ENCODE measurements at places on chromosomes 11 and 22.

- DNase-seq = no peak
Observed at GRCh38 chr11:42528911-42529310, 782.9 kb upstream of the API5 start.

DNA sequence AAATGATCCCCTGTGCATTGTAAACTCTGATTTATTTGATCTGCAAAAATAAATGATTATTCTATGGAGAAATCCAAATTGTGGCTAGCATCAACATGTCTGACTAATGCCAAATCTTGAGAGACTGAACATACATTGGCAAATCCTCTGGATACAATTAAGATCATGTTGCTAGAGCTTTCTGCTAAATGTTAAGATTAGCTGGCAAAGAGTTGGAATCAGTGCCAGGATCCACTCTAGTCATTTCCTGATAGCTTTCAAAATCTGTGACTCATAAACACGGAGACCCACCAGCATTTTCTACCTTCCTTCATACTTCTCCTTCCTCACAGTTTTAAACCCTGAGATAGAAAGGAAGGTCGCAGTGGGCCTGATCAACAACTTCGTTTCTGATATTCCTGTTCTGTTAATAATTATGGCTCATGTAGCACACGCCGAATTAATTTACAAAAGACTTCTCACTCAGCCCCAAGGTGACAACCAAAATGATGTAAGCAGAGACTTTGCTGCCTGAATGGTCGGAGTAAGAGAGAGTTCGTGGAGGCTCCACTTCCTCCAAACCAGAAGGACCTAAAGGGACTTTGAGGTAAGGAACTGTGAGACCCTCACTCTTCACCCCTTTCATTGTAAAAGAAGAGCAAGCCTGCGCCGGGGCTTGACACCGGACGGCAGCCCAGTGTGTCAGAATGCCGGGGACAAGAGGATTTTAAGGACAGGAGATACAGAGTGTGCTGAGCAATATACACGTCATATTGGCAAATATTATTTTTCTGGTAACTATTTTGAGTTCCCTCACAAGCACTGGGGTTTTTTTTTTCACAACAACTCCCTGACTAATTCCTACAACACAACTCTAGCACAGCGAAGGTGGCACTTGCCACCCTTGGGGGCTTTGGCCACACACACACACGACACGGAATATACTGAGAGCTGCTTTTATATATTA, 42.0 kb downstream of the SERPINH1 start:
- DNase-seq = no peak

GRCh38 chr11:113147249-113147648, 167.1 kb upstream of the TTC12 start:
- no peak for DNase-seq

GRCh38 chr11:3816673-3817072, 8.3 kb downstream of the PGAP2 start:
- DNase-seq = no peak

- DNase-seq = no peak
Observed at GRCh38 chr11:116126562-116126961, 622.3 kb upstream of the CADM1 start.

- DNase-seq = no peak
Observed at GRCh38 chr11:126748793-126749192, 251.8 kb downstream of the KIRREL3 start.

DNA sequence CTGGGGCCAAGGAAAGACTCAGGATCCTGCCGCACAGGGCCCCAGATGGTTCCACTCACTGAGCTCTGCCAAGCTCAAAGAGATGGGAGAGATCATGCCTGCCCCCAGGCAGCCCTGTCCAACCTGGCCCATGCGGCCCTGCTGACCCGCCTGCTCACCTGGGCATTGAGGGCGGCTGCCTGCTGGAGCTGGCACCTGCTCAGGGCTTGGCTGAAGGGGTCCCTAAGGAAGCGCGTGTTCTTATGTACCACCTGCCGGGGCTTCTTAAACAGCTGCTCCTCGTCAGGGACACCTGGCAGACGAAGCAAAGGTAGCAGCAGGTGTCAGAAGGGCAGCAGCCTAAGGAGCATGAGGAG, 5.5 kb downstream of the ESS2 start:
- DNase-seq = no peak

- no peak for DNase-seq
Observed at GRCh38 chr11:88277349-88277915, 60.1 kb downstream of the CTSC start.

- DNase-seq = no peak
Observed at GRCh38 chr22:19797086-19798002, 36.8 kb downstream of the TBX1 start.

DNA sequence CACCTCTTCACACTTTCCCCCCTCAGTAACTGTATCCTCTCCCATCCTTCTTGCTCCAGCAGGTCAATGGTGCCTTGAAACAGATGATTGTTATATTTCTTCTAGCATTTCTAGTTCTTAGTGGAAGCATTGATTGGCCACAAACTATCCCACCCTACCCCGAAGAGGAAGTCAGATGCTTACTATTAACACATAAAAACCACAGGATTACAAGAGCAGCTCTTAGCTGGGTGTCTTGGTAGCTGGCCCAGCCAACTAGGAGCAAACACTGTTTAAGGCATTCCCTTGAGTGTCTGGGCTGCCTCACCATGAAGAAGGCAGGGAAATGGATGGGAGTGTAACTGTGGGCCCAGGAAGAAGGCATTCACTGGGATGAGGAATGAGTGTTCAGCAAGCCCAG, 176.6 kb downstream of the GRIK4 start:
- DNase-seq = no peak

DNA sequence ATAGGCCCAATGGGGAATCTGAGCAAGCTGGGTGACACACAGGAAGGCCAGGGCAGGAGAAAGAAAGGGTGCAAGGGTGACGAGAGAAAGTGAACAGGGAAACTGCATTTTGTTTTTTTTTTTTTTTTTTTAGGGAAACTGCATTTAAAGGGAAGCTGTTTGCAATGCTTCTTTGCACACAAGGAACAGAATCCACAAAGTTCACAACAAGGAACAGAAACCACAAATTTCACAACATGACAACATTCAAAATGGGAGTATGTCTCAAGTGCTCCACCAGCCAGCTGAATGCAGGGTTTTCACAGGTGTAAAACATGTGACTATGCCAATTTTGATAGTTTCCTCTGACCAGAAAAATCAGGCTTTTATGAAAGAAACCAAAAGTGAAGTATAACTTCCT, 6.8 kb upstream of the PLAAT3 start:
- no peak for DNase-seq

GRCh38 chr11:27694992-27695391, 5.3 kb downstream of the BDNF start:
- DNase-seq = no peak

DNA sequence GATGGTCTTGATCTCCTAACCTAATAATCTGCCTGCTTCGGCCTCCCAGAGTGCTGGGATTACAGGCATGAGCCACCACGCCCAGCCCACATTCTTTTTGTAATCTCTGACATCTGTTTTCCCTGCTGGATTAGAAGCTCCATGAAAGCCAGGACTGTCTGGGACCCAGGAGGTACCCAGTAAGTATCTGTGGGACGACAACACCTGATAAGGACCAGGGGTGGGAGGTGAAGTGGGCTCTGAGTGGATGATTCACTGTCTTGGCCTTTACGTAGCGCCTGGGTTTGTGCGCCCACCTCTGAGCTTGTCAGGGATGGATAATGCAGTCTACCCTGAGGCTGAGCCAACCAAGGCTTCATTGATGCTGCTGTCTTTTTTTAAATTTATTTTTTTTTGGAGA, 118.8 kb downstream of the ABTB2 start:
- no peak for DNase-seq

DNA sequence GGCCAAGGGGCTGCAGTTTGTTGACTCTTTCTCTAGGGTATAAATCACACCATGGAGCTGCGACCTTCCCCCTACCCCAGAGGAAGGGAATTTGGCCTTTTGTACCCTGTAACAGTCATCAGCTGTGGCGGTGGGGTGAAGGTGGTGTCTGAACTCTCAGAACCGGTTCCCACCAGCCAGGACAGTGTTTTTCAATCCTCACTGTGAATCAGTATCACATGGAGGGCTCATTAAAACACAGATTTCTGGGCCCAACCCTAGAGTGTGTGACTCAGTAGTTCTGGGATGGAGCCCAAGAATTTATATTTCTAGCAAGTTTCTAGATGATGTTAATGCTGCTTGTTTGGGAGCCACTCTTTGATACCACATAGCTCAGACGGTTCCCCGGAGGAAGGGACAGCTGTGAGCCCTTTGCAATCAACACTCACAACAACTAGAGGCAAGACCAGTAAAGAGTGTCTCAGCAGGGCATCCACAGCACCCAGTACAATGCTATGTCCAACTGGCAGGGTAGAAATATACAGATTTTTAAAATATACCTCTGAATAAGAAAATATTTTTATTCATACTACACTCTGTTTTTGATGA, 43.9 kb upstream of the FAT3 start:
- no peak for DNase-seq

DNA sequence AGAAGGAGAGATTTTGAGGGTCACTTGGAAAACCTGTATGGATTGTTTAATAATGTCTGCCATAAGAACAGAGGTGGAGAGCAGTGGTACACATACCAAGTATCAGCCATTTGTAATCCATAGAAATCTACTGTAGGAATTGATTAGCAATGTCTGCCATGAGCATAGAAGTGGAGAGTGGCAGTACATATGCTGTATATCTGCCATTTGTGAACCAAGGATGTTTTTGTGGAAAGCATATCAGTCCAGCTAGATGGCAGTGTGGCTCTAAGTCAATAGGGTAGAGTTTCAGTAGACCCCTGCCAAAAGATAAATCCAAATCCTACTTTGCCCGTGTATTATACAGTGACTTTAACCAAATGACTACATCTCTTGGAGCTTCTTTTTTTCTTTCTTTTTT, 82.9 kb upstream of the SEZ6L start:
- DNase-seq = no peak

GRCh38 chr11:31117038-31117437, 252.5 kb downstream of the DCDC1 start:
- DNase-seq = no peak

DNA sequence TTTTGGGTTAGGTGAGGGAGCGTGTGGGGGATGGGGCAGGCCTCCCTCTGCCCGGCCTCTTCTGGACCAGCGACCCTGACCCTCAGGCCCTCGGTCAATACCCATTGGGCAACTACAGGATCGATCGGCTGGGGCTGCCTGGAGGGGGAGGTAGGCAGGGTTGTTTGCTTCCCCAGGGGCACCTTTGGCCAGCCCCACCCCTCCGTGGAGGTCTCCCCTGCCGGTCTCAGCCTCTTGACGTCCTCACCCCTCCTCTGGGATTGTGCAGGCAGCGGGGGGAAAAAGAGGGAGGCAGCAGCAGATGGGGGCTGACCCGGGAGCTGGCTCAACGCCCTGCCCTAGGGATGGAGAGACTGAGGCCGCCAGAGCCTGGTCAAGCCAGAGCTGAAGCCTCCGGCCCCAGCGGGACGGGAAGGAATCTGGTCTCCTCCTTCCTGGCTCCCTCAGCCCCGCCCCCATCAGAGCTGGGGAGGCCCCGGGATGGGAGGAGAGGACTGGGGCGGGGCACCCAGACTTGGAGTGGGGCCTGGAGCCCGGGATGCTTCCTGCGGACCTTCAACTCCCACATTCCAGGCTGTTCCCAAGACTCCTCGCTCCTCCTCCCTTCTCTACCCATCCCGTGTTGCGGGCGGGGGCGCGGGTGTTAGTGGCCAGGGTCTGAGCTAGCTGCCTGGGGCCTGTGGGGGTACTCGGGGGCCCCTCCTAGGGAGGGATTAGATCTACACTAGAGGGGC, 14.4 kb upstream of the CDC42EP1 start:
- no peak for DNase-seq

DNA sequence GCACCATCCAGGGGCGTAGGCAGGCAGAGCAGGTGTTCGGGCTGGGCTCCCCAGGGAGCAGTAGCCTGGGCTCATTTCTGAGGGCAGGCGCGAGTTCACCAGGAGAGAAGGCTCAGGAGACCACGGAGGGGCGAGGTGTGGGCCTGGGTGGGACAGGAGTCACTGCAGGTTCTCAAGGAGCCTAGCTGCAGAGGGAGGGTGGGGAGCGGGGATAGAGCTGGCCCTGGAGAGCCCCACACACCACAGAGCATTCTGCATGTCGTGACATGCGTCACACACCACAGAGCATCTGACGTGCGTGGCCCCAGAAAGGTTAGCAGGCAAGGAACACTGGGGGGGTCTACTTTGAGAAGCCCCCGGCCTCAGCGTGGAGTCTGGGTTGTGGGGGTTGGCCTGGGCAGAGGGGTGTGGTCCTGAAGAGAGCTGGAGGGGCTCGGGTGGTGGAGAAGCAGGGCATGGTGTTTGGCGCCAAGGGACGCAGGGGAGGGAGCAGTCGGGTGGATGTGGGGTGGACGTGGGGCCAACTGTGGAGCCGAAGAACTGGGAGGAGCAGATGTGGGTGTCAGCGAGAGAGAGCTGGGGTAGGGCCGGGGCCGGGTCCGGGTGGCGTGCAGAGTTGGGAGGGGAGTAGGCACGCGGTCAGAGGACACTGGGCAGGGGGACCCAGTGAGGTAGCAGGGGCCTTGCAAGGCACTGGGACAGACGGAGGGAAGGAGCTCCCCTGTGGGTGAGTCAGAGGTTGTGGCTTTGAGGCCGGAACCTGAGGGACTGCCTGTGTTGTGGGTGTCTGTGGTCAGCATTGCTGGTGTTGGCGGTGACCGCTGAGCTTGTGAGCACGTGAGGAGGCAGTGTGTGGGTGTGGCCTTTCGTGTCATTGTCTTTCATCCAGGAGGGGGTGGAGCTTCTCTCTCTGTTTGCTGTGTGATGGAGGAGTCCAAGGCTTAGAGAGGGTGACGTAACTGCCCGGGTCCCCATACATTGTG, 25.5 kb downstream of the CTTN start:
- DNase-seq = no peak

DNA sequence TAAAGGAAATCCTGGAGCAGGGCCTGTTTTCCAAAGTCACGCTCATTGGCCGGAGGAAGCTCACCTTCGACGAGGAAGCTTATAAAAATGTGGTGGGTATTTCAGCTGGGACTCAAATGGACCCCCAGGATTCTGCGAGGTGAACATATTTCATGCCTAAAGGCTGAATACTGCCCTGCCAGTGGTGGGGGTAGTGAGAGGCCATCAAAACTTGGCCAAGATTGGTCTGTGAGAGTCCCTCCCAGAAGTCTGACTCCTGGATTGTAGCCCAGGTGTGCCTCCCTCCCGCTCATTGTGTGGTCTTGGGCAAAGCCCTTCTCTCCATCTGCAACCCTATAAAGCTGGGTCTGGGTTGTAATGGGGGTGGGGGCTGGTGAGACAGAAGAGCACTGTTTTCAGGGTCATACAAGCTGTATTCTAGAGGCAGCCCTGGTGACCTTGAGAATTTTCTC, 853 bp downstream of the HTATIP2 start:
- DNase-seq = no peak
